ENCODE measurements at places on chromosomes 5 and 9.

GRCh38 chr5:80646926-80647325 is 7.5 kb upstream of the MSH3 start:
- DNase-seq: no peak

DNA sequence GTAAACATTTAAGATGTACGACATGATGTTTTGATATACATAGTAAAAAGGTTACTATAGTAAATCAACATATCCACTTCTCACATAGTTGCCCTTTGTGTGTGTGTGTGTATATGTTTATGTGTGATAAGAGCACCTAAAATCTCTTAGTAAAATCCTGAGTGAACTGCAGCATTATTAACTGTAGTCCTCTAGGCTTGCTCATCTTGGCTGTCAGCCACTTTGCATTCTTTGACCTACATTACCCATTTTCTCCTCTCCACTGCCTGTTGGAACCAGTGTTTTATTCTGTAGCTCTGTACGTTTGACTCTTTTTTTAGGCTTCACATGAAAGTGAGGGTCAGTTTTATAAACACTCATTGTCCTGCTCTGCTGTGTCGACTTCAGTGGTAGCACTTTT is 24.4 kb downstream of the C5orf22 start:
- no peak for DNase-seq

DNA sequence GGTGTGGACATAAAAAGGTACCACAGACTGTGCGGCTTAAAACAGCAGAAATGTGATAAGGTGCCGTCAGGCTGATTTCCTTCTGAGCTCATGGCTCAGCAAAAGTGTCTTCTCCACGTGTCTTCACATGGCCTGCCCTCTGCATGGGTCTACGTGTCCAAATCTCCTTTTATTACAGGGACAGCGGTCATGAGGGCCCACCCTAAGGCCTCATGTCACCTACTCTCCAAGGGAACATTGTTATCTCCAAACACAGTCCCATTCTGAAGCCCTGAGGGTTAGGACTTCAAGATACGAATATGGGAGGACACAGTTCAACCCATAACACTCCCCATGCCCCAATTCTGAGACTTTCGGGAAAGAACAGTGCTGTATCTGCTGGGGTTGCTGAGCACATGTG is 35.2 kb downstream of the COL23A1 start:
- DNase-seq: no peak

GRCh38 chr9:33856247-33856646 is 39.3 kb downstream of the UBE2R2 start:
- DNase-seq: no peak

GRCh38 chr9:108181441-108181840 is 674.3 kb downstream of the ACTL7B start:
- DNase-seq: no peak

DNA sequence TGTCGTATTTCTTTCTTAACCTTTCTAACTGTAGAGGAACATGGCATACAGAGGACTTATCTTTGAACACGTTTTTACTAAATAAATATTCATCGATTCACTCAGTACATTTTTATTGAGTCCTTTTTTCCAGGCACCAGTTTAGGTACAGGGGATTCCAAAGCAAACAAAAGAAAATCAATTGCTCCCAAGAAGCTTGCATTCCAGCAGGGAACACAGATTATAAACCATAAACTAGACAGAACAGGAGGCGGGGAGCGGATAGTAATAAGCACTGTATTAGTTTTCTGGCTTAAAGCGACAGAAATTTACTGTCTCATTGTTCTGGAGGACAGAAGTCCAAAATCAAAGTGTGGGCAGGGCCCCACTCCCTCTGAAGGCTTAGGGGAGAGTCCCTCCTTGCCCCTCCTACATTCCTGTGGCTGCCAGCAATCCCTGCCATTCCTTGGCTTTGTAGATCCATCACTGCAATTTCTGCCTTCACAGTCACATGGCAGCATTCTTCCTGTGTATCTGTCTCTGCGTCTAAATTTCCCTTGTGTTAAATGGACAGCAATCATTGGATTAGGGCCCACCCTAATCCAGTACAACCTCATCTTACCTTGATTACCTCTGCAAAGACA is 115.5 kb downstream of the COL23A1 start:
- DNase-seq: no peak

DNA sequence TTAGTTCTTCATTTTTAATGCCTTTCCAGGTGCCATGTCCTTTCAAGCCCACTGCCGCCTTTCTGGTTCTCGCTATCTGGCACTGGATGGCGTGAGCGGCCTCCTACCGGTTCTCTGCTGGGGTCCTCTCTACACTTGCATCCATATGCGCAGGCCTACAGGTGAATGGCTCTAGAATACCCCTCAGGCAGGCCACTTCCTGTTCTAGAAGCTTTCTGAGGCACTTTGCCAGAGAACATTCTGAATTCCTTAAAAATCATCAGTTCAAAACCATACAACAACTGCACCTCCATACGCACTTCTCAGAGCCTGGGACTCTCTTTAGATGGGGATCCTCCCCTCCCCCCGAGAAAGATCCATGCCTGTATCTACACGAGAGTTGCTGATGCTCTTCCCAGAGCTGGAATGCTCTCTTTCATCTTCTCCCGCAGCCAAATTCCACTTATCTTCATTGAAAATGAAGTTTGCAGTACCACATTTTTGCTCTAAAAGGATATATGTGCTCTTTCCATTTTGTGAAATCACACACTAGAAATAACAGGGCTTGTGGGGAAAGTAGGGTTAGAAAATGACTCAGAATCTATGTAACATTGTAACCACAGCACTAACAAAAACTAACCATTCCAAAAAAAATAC is 1.4 kb upstream of the LHFPL2 start:
- no peak for DNase-seq

- DNase-seq: no peak
These were observed 1.2 kb downstream of the CDHR2 start for GRCh38 chr5:176550275-176550831.

DNA sequence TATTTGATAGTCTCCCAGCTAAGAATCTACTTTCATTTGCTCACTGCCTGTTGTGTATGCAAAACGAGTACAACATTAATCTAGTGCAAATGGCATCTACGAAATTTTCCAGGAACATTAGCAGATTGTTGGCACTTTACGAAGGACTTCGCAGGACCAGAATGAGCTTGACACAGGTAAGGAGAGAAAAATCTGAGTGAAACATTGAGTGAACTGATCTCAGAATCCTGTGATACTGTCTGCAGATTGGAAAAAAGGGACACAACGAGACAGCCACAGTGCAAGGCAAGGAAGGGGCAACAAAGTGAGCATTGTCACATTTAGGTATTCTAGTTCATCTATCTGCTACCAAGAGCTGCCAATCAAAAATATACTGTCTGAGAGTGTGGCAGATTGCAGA is 350.5 kb downstream of the ZNF608 start:
- no peak for DNase-seq

DNA sequence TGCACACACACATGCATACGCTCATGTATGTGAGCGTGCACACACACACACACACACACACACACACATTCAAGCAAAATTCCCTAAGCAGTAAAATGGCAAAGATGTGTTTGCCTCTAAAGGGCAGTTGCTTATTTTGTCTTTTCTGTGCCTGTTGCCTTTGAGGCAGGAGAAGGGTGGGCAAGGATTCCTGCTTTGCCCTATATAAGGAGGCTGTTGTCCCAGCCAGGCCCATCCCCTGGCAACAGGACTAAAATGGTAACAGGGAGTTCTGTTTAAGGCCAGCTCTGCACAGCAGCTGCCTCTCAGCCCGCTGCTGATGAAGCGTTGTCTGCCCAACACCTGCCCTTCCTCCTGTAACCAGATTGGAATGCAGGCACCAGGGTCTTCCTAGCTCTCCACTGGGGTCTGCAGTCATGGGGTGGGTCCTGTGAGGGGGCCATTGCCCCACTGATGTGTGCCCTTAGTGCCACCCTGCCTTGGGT is 64.4 kb downstream of the PPARGC1B start:
- DNase-seq: no peak

DNA sequence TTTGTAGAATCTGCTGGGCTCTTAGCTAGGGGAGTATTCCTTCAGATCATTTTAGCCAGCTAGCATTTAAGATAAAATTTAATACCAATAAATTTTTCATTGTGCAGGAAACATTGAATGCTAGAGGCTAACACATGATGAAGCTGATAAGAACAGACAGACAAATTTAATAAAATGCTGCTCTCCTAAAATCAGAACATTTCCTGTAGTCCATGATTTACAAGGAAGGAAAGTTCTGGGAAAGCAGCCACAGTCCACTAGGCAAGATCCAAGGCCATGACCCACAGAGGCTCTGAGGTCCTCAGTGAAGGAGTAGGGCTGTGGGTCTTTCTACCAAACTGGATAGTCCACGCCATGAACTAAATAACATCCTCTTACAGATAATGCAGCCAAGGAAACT is 253.0 kb downstream of the ICE1 start:
- DNase-seq: no peak

DNA sequence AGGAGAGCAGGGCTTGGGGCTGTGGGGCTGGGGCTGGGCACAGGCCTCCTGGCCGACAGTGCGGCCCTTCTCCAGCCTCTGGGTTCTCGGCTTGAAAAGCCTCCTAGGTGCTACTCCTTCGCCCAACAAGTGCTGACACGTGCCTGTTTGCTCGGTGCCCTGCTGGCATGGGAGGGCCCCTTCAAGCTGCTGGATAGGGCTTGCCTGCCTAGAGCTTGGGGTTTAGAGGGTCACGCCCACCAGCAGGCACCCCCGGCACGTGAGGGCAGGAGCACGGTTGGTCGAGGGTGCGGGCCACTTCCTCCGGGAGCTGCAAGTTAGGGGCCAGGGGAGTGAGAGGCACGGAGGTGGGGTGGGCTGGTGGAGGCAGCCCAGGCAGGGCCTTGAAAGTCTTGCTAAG is 106.2 kb downstream of the RXRA start:
- no peak for DNase-seq

- no peak for DNase-seq
These were observed 227.3 kb downstream of the MCTP1 start for GRCh38 chr5:95057615-95058014.

DNA sequence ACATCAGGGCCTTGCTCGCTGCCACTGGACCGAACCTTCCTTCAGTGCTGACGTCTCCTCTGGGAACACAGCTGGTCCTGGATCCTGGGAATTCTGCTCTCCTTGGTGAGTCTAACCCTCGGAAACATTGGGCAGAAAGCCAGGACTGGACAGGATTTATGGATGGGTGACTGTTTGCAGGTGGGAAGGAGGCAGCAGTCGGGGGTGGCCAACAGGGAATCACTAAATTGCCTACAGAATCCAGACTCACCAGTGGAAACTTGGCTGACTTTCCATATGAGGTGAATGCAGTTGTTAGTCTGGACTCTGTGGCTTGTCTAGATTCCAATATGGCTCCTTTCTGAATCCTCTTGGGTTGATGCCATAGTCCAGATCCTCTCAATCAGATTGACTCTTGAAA is 203.1 kb downstream of the SAXO1 start:
- DNase-seq: no peak

GRCh38 chr5:108111736-108112135 is 270.2 kb downstream of the FBXL17 start:
- no peak for DNase-seq

DNA sequence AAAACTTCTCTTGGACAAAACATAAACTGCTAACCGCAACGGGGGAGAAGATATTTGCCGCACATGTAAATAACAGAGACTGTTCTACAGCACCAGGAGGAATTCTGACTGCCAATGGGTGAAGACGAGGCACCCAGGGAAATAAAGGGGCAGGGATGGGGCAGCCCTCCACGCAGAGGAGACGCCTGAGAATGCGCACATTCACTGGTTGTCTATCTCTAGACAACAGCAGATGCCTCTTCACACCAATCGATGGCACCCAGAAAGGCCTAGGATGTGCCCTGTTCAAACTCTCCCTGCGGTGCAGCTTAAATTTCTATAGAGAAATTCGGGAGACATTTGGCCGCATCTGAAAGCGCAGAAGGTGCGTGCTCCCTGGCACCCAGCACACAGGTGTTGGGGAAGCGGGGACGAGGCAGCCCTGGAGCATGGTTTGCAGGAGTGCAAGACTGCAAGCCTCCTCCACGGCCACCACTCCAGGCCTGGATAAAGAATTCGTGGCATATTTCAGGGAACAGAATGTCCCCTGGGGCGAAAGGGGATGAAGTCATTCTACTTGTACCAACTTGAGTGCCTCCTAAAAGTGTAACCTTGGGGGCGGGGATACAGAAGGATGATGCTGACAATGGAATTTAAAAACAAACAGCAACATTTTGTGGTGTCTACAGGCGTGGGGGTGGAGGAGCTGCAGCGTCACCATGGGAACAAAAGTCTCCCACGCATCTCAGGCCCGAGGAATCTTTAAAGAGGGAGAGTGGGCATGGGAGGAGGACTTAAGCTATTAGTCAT is 6.3 kb upstream of the IRX2 start:
- DNase-seq: peak; percentile 32

DNA sequence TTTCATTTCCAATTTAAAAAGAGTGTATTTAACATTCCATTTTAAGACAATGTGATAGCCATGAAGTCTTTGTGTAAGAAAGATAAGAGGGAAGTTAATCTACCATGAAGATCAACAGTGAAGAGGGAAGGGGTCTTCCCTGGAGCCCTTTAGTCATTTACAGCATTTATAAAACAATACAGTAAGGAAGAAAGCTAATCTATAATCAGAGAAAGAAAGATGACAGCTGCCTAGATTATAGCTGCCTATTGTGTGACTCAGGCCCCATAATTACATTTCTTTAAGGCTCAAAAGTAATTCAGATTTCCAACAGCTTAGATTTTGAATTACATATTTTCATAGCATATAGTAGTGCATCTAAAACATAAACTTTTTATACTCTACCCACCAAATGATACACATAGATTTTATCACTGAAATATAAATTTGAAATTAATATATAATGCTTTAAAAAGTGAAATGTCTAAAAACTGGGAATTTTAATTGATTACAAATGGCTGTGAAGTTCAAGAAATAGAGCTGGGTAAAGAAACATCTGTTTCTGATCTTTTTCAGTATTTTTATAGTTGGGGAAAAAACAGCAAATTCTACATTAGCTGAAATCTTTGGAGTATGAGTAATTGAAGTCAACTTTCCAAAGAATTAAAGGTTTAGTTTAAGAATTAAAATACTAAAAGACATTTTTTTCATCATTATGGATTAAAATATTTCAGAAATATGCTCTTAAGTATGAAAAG is 89.6 kb downstream of the RIC1 start:
- no peak for DNase-seq

- DNase-seq: no peak
These were observed 366.2 kb upstream of the GRAMD2B start for GRCh38 chr5:126056851-126057622.

DNA sequence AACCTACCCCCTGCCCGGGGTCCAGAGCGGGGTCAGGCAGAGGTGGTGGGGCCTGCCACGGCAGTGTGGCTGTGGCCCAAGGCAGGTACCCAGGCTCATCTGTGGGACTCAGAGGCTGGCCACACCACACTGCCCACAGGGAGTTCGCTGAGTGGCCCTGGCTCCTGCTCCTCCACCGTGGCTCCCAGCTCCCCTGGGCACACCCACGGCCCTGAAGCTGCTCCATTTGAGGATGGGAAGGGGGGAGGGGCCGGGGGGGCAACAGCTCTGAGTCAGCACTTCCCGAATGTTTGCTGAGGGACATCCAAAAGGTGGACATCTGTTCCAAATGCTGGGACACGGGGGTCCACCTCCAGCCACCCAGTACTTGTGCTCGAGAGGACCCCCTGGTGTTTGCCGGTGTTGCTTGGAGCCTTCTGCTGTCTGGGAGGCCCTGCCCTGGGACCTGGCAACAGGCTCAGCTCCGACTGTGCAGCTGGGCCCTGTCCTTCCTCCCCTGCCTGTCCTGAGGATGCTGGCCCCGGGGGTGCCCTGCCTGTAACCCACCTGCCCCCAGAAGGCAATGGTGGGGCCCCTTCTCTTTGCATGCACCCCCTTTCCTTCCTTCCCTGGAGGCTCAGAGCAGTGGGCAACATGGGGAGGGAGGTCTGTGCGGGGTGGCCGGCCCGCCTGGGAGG is 2.5 kb upstream of the NRARP start:
- peak; percentile 51 for DNase-seq
